Spleen (tissue), 13 donors: ENCODE measurements at places on chromosomes 1 and 21. TPM values are rescaled to one million over a fixed set of nuclear protein-coding genes. Genes with fewer than 3 reads are reported as not detected.

The LCE2A gene
- total RNA-seq: not detected

The ZNF436 gene
- total RNA-seq: 15.3 TPM

The PDPN gene
- total RNA-seq: 0.44 TPM

The OR2L3 gene
- 0.27 TPM for total RNA-seq

The RAB3B gene
- 0.13 TPM for total RNA-seq

The S100A3 gene
- total RNA-seq: 0.44 TPM

The LCE6A gene
- not detected for total RNA-seq

The BGLAP gene
- 3.2 TPM for total RNA-seq

The MFAP2 gene
- not detected for total RNA-seq

The RIPK4 gene
- not detected for total RNA-seq

The ESPN gene
- total RNA-seq: 0.54 TPM

The PDC gene
- total RNA-seq: not detected

The CYB5RL gene
- 11.0 TPM for total RNA-seq

The SH2D2A gene
- total RNA-seq: 15.1 TPM

The TRABD2B gene
- 2.4 TPM for total RNA-seq

The RASSF5 gene
- total RNA-seq: 133 TPM

The BRINP2 gene
- 0.33 TPM for total RNA-seq

The IL10 gene
- total RNA-seq: 6.2 TPM

The BTG3 gene
- 20.3 TPM for total RNA-seq

The KRTAP13-3 gene
- total RNA-seq: not detected

The GPR61 gene
- not detected for total RNA-seq

The FAM177B gene
- total RNA-seq: 19.1 TPM

The OR14C36 gene
- total RNA-seq: not detected

The LCE1E gene
- total RNA-seq: not detected

The NMNAT2 gene
- 0.51 TPM for total RNA-seq

The FMO1 gene
- not detected for total RNA-seq

The TCHH gene
- total RNA-seq: 6.4 TPM

The CFAP74 gene
- total RNA-seq: not detected

The SV2A gene
- 1.3 TPM for total RNA-seq

The FHAD1 gene
- total RNA-seq: not detected

The ADAMTS5 gene
- total RNA-seq: 29.1 TPM

The RNU1-3 gene
- 8,035 TPM for total RNA-seq

The OR2C3 gene
- not detected for total RNA-seq

The FLG2 gene
- not detected for total RNA-seq

The KCNE2 gene
- total RNA-seq: not detected

The ZNF683 gene
- 0.51 TPM for total RNA-seq

The SPATA1 gene
- 3.0 TPM for total RNA-seq

The BLZF1 gene
- 33.8 TPM for total RNA-seq

The LHX4 gene
- total RNA-seq: not detected

The BTG2 gene
- 186 TPM for total RNA-seq

The ACTN2 gene
- total RNA-seq: 0.60 TPM

The CYP4A22 gene
- not detected for total RNA-seq

The TMCO2 gene
- total RNA-seq: not detected

The COPA gene
- total RNA-seq: 166 TPM

The ZFYVE9 gene
- 16.7 TPM for total RNA-seq

The DNAH14 gene
- total RNA-seq: 6.4 TPM

The GJB5 gene
- total RNA-seq: not detected

The SLC35D1 gene
- total RNA-seq: 8.6 TPM

The ZNF648 gene
- not detected for total RNA-seq

The TDRD5 gene
- 0.14 TPM for total RNA-seq
